A375 (cell line): ENCODE measurements at places on chromosomes 11 and 22. TPM values are rescaled to one million over a fixed set of nuclear protein-coding genes. Genes with fewer than 3 reads are reported as not detected.

MSANTD4 gene
- 20.5 and 28.4 TPM in 2 replicates for total RNA-seq

ANGPTL5 gene
- total RNA-seq = not detected in 2 replicates

NPTXR gene
- total RNA-seq = 0.83 and 1.3 TPM in 2 replicates

CD3G gene
- total RNA-seq = not detected in 2 replicates

CDC42BPG gene
- total RNA-seq = 0.29 and 0.57 TPM in 2 replicates

KDM4D gene
- total RNA-seq = 1.4 and 1.6 TPM in 2 replicates

KCNJ11 gene
- total RNA-seq = 0.11 TPM in 1 of 2 replicates, not detected in the other

PRG2 gene
- total RNA-seq = 0.58 and 0.64 TPM in 2 replicates

PLEKHB1 gene
- total RNA-seq = 5.8 and 8.1 TPM in 2 replicates
